Aorta (tissue), 5 donors: ENCODE measurements at places on chromosomes 16 and 17.

DNA sequence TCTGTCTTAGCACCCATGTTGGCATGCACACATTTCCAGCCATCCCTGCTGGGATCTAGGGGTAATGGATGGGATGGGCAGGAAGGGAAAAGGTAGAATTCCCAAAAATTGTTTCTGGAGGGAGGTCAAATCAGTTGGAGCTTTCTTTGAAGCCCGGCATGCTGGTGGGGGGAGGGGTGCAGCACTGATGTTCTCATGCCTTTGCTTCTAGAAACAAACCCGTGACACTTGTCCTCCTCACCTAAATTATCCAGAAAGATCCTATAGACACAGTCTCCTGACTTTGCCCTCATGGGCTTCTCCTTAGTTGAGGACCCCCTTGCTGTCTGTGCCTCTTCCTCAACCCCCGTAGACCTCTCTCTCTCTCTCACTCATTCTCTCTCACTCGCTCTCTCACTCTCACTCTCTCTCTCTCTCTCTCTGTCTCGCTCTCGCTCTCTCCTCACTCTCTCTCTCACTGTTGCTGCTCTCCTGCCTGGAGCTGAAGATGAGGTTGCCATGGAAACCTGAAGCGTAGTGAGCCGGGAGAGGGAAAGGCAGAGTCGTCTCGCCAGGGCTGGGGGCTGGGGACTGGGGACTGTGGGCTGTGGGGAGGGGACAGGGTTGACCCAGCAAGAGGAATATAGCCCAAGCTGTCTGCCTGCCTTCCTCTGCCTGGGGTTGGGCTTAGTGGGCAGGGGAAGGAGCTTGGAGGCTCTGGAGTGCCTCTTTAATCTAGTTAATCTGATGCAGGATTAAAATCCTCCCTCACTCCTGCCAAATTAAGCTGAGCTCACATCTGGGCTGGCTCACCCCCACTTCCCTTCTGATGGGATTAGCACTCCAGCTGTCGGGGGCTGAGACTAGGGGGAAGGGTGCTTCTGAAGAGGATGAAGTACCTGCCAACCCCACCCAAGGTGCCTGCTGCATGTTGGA is 16.1 kb downstream of the LASP1 start:
- no peak for DNase-seq

DNA sequence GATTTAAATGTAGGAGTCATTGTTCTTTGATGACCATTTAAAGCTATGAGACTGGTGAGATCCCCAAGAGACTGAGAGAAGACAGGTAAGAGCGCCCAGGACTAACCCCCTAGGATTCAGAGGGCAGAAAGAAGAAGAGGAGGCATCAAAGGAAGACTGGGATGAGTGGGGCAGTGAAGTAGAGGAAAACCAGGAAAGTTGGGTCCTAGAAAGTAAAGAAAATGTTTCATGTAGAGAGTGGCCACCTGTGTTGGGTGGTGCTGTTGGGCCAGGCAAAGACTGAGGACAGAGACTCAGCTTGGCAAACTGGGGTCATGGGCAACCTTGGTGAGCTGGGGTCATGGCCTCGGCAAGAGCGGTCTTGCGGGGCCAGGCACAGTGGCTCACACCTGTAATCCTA is 1.3 kb upstream of the HAP1 start:
- DNase-seq, result no peak

GRCh38 chr16:62038646-62039045 is 2.4 kb upstream of the CDH8 start:
- no peak for DNase-seq

DNA sequence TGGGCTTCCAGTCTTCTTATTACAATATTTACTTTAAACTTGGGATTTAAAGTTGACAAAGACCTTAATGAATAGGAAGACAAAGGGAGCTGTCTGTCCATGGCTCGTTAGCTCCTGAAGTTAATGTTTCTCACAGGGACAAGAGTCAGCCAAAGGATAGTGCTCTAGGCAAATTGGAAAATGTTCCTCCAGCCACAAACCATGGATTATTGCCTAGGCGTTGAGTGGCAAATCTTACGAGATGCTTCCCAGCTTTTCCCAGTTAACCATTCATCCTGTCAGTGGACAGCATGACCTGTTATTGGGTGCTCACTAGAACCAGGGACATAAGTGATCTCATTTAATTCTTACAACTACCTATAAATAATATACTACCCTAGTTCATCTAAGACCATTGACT is 3.6 kb downstream of the TEX2 start:
- DNase-seq, result no peak

GRCh38 chr17:65595071-65595656 is 33.7 kb upstream of the AXIN2 start:
- DNase-seq, result no peak

- no peak for DNase-seq
Observed at GRCh38 chr17:74740173-74740572, 3.1 kb downstream of the RAB37 start.

GRCh38 chr16:69939821-69940585 is 11.1 kb upstream of the CLEC18A start:
- DNase-seq, result peak; percentile 73

DNA sequence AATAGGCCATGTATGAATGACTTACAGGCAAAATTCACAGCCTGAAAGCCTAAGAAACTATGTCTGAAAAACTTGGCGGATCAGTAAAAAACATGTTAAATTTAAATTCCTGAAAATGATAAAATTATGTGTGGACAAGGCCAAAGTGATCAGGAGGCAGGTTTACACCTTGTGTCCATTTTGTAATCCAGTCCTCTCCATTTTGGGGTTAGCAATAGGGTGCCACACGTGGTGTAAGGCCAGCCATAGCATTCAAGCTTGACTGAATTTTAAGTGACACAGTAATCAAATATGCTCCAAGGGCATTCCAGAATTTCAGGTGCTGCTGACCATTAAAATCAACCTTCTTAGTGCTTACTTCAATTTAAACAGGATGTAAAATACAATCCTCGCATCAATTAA is 2.7 kb downstream of the RNF43 start:
- no peak for DNase-seq

- no peak for DNase-seq
Observed at GRCh38 chr17:7229504-7229903, 4.8 kb downstream of the DVL2 start.

DNA sequence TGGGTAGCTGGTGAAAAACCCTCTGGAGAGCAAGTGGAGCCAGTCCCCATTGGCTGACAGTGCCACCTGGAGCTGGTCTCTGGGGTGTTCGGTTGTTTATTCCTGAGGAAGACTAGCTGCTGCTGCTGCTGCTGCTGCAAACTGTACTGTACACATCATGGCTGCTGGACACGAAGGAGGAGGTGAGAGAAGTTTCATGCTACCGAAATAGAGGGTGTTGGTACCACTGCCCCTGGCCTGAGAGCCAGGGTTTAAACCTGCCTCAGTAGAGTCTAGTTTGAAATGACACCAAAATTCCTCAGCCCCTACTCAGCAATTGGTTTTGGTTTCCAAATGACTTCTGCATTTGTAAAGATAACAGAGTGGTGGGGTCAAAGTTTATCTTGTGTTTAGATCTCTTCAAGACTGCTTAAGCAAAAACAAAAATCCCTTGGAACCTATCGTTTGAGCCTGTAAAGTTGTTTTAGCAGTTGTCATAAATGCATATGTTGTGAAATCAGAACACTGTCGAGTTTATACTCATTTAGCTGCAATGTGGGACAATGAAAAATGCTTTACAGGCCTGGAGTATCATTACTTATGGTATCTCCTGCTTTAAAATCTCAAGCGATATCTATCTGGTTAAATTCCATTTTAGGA is 40.8 kb downstream of the CYB5B start:
- no peak for DNase-seq

GRCh38 chr16:68833251-68833650 is 10.1 kb upstream of the TANGO6 start:
- no peak for DNase-seq

DNA sequence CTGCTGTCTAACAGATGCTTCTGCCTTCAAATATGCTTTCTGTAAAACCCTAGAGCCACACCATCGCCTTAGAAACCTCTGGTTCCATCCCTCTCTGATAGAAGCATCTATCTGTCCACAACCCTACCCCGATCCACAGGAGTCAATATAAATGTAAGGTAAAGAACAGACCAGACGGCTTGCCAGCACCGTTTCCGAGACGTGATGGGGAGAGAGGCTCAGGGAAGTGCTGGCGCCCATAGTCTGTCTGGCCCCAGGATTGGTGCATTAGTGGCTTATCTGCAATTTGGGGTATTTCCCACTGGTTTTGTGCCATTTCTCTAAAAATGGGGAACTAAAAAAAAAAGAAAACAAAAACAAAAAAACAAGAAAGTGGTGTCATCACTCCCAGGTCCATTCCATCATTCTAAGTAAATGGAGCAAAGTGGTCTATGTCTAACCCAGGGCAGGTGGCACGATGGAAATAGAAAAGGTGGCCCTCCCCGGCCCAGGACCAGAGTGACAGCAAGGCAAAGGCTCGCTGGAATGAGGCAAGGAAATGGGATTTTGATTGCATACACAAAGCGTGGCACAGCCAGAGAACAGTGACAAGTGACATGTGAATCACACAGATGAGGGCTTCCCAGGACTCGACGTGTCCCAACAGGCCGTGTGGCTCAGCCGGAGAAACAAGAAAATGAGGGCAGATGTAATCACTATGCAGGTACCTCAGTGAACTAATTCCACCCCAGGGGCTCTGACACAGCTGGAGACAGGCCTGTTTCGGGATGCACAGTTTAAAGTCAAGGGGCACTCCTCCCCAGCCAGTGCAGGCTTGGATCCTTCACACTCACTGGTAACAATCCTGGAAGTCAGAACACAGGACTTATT is 125.6 kb downstream of the GAS7 start:
- DNase-seq, result no peak

DNA sequence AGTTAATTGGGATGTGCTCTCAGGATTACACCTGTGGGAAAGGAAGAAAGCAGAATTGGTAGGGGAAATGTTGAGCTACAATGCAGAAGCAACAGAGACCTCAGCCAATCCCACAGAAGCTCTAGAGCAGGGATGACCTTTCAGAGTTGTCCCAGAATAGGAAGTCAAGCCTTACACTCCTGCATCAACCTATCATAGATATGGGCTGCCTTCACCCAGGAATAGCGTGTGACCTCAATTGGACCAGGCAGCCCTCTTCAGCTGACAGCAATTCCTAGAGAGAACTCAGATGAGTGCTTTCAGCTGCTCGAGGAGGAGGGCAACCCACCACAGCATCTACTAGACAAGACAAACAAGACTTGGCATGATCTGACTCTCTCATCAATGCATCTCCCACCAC is 189.7 kb downstream of the TMEM132E start:
- no peak for DNase-seq

GRCh38 chr17:78522031-78522809 is 55.0 kb downstream of the DNAH17 start:
- peak; percentile 68 for DNase-seq

DNA sequence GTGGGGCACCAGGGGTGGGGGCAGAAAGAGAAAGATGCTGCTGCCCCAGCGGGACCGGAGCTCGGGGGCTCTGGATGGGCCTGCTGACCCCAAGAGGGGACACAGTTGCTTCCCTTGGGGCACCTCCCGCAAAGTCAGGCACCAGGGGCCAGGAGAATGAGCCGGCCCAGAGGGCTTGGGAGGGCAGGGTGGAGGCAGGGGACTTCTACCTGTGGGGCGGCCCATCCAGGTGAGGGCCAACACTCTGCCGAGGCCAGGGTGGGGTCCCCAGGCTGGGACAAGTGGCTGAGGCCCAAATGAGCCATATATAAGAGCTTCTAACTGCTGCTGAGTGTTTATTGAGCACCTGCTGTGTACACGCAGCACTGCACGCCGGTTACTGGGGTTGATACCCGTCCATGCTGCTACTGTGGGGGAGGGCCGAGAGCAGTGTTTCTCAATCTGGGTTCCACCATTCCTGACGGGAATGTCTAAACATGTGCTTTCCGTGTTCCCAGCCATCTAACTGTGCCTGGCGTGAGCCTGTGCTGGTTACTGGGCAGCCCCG is 211.7 kb upstream of the GSE1 start:
- DNase-seq, result peak; percentile 70

DNA sequence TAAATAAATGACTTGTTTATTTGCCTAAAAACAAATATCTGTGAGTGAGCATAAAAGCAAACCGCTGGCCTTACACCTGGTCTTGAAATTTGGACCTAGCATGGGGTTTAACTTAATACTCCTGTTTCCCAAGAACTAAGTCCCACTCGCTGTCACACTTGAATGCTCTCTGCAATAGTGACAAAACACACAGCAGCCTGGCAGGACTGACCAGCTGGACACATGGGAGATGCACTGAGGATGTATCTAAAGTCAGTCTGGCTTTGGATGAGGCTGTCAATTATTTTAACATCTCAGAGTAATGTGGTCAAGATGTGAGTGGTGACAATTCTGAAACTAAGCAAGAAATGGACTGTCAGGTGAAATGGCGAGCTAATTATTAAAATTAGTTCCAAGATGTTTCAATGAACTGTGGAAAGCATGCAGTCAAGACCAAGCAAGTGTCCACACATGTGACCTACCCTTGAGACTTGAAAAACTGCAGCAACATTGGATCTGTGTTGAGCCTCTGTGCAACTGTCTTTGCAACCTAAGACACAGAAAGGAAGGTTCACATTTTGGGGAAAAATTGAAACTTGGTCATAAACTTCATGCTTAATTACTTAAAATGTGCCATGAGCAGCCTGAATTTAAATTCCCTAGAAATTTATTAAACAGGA is 16.6 kb downstream of the LITAFD start:
- DNase-seq, result peak; percentile 14

- no peak for DNase-seq
Observed at GRCh38 chr17:35519439-35519838, 18.0 kb downstream of the SLFN12L start.

DNA sequence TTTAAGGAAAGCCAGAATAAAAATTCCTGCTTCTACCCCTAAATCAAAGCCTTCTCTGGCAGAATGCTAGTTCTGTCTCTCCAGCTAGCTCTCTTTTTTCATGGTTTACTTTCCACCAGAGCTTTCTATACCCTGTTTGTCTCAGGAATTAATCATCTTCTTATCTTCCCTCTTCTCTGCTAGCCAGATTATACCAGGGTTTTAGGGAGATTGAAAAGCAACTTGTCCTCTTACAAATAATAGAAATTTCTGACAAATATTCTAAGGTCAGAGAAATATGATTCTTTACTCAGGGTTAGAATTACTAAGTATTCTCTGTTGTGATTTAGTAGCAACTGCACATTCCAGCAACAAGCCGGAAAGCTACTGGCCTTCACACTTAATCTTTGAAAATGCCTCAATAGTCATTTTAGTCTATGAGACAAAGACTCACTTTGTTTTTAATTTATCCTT is 166.4 kb downstream of the TANC2 start:
- DNase-seq, result no peak

DNA sequence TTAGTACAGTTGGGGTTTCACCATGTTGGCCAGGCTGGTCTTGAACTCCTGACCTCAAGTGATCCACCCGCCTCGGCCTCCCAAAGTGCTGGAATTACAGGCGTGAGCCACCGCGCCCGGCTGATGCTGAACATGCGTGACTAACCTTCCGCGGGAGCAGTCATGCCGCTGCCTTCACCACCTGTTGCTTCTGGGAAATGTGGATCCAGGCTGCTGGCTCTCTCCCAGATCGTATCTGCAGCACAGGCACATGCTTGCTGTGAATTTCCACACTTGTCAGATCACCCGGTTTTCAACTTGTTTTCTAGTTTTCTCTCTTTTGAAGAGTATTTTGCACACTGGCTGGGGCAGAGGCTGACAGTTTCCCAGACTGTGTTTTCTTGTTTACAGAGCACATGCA is 97.9 kb downstream of the ADCY9 start:
- DNase-seq, result peak; percentile 75

- DNase-seq, result no peak
Observed at GRCh38 chr17:37174205-37174604, 201.6 kb upstream of the C17orf78 start.

- DNase-seq, result peak; percentile 39
Observed at GRCh38 chr17:44934745-44935105, 12.8 kb downstream of the KIF18B start.
